ENCODE measurements at places on chromosomes 4 and X.

DNA sequence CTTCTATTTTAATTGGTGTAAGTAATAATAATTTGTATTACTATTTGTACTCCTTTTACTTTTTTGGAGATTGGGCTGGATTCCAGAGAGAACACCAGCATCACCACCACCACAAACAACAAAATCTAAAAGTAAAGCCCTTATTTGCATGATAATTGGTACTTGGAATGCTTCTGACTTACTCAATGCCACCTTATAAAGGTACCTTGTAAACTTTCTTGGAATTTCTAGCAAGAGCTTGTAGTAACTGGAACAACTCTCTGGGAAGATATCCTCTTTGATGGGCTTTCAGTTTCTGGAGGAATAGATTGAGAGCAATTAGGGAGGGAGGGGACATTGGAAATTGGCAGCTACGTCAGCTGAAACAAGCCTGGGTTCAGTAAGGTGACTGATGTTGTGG, 20.2 kb upstream of the PITX2 start:
- DNase-seq: no peak

DNA sequence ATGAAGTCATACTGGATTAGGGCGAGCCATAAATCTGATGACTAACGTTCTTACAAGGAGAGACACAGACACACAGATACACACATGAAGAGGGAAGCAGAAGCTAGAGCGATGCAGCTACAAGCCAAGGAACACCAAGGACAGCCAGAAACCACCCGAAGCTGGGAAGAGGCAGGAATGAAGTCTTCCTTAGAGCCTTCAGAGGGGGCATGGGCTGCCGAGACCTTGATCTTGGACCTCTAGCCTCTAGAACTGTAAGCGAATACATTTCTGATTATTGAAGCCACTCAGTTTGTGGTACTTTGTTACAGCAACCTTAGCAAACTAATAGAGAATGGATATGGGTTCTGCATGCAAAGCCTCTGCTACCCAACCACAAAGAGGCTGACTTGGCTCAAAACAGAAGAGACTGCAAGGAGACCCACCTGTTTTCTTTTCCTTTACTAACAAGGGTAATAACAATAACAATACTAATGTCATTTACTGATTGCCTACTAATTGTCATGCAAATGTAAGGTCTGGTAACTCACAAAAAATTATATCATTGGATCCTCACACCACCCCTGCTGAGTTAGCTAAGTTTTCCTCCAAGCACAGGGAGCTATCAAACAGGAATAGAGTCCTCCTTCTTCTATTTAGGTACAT, 10.1 kb upstream of the LDB2 start:
- no peak for DNase-seq

DNA sequence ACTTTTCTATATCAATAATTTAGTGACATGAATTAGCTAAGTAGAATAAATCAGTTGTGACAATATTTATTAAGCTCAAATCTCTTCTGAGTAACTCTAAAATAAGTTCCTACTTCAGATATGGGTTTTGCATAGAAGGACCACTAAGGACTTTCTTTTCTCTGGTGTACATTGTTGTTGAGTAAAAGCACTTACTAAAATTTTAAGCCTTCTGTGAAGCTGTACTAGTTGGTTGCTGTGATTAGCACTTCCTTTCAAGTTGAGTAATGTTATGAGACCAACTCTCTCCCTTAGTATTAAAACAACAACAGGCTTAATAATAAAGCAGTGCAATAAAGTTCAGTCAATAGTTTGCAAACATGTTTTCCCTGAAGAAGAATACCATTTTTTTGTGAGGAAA, 667.4 kb upstream of the NDST4 start:
- DNase-seq: no peak

GRCh38 chr4:43047058-43047457, 154.5 kb downstream of the GRXCR1 start:
- no peak for DNase-seq

All from stimulated activated naive B cell treated with anti-CD40 and anti-IgM and Interleukin-4, amounts not matched to agents 10 μg/mL and 1 μg/mL and 100 μg/mL, for 72 hours (primary cell).